MCF 10A (cell line): ENCODE measurements at places on chromosomes 4 and X. TPM values are rescaled to one million over a fixed set of nuclear protein-coding genes. Genes with fewer than 3 reads are reported as not detected.

- DNase-seq: no peak
- peak overlapping the region; percentile 65 for H3K27ac ChIP-seq
- H3K27me3 ChIP-seq: no peaks in the 10 kb centered on the region
- H3K36me3 ChIP-seq: peaks cover 11% of the 10 kb centered on the region
Measured at GRCh38 chr4:87006426-87006675, 71.5 kb downstream of the AFF1 start.

CFI gene
- total RNA-seq: 0.16 TPM in 1 of 2 replicates, not detected in the other

GRCh38 chrX:31331015-31331414 is 259.2 kb upstream of the FTHL17 start:
- no peaks in the 10 kb centered on the region for H3K36me3 ChIP-seq
- no peak overlapping the region for H3K4me3 ChIP-seq
- no peak overlapping the region for H3K27ac ChIP-seq
- H3K27me3 ChIP-seq: peaks cover 46% of the 10 kb centered on the region

DNA sequence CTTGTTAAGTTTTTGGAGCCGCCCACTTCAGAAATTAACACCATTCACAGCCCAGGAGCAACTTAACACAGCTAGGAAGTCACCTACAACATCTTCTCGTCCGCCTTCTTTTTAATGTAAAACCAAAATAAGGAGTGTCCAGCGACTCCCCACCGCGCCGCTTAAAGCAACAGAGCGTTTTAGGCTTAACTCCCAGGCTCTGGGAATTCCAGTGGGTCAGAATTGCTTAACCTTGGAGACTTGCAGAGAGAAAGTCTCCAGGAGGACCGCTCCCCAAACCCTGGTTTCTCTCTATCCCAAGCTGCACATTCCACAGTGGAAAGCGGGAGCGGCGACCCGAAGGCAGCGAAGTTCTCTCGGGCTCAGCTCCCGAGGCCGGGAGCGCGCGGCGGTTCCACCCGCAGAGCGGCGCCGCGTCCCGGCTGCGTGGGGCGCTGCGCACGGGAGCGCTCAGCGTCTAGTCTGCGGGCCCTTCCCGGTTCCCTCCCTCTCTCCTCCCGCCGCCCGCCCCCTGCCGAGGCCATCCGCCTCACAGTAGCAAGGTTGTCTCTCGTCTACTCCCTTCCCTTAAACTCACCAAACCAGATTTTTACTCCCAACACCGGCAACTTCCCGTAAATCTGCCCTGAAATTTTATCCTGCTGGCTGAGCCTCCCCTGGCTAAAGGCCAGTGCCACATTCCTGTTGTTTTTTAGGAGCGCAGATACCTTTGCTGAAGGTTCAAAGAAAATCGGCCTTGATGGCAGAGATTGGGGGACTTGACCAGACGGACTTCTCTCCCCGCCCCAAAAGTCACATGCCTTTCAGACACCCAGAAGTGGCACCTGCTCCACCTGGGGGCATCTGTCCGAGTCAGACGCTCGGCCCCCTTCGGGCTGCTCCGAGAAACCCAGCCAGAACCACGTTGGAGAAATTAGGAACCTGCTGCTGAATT is at the start of gene RBM47:
RBM47 (minus strand) TSS at position 464 of the 934 bp plus-strand sequence. CDS start 190,971 bp downstream, outside the sequence.
- H3K4me1 ChIP-seq: peaks cover 30% of the 10 kb centered on the region
- no peaks in the 10 kb centered on the region for H3K36me3 ChIP-seq
- H3K27ac ChIP-seq: peak within 1 kb of the TSS; percentile 82
- DNase-seq: peak; percentile 91

DNA sequence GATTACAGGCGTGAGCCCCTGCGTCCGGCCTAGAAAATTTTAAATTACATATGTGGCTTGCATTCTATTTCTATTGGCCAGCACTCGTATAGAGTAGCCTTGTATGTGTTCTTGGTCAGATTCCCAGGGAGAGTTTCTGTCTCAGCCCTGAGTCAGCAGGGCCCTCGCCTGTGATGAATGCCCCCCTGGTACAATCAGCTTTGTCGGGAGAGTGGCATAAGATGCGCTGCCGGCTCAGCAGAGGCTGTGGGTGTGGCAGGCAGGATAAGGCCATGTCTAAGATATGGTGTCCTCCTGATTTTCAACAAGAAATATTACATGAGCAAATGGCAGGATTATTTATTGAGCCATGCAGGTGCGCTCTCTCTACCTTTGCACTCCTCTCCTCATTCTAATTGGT is 1.6 kb upstream of the REELD1 start:
- H3K36me3 ChIP-seq: no peaks in the 10 kb centered on the region
- H3K27ac ChIP-seq: no peak overlapping the region
- no peak overlapping the region for H3K4me3 ChIP-seq
- DNase-seq: no peak
- H3K27me3 ChIP-seq: peaks cover 13% of the 10 kb centered on the region

NPNT gene
- 0.09 TPM in 1 of 2 replicates, not detected in the other for total RNA-seq

- peak; percentile 80 for DNase-seq
- no peaks in the 10 kb centered on the region for H3K27me3 ChIP-seq
- H3K36me3 ChIP-seq: no peaks in the 10 kb centered on the region
- H3K4me3 ChIP-seq: no peak overlapping the region
- H3K4me1 ChIP-seq: peaks cover 11% of the 10 kb centered on the region
- H3K27ac ChIP-seq: peak overlapping the region; percentile 81
Measured at GRCh38 chr4:20506827-20507226, 193.4 kb upstream of the PACRGL start.

DNA sequence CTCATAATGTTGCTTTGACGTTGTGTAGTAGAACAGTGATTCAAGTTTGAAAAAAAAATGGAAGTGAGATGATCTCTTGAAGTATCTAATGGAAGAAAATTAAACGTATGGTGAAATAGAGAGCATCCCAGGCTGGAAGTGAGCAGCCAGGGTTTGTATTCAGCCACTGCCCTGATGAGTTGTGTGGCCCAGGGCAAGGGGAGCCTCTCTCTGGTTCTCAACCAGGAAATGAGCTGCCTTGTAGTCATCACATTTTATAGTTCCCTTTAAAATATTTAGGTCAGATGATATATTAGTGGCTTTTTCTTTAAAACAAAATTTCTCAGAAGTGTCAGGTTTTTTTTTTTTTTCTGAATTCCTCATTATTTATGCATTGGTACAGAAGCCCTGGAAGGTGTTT is 150.3 kb downstream of the GPAT3 start:
- H3K27ac ChIP-seq: no peak overlapping the region
- H3K27me3 ChIP-seq: no peaks in the 10 kb centered on the region
- H3K4me1 ChIP-seq: no peaks in the 10 kb centered on the region
- H3K36me3 ChIP-seq: no peaks in the 10 kb centered on the region

- peaks cover 12% of the 10 kb centered on the region for H3K4me1 ChIP-seq
- H3K27ac ChIP-seq: no peak overlapping the region
- no peaks in the 10 kb centered on the region for H3K36me3 ChIP-seq
Measured at GRCh38 chr4:129362691-129363274, 266.8 kb downstream of the C4orf33 start.

DNA sequence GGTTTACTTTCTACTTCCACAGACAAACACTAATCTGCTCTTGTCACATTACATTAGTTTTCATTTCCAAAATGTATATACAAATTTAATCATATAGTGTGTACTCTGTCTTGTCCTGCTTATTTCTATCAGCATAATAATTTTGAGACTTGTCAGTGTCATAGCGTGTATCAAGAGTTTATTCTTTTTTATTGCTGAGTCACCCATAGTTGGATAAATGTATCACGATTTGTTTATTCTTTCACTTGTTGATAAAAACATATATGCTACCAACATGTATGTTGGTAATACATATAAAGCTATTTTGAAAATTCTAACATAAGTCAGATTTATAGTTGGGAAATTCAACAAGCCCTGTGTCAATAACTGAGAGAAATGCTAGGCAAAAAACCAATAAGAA is 261.2 kb downstream of the TRAM1L1 start:
- no peaks in the 10 kb centered on the region for H3K27me3 ChIP-seq
- DNase-seq: no peak
- no peak overlapping the region for H3K4me3 ChIP-seq
- H3K4me1 ChIP-seq: no peaks in the 10 kb centered on the region
- no peak overlapping the region for H3K27ac ChIP-seq
